ENCODE measurements at places on chromosomes 2 and 18. TPM values are rescaled to one million over a fixed set of nuclear protein-coding genes. Genes with fewer than 3 reads are reported as not detected.

Gene SULT1C4
- not detected for total RNA-seq

Gene FAM98A
- 68.5 TPM for total RNA-seq

Gene ANKRD44
- total RNA-seq: 2.0 TPM

Gene SH3RF3
- total RNA-seq: 0.40 TPM

Gene CEBPZOS
- 41.5 TPM for total RNA-seq

Gene TNFAIP6
- total RNA-seq: 3.0 TPM

Gene MDH1B
- 1.7 TPM for total RNA-seq

Gene ITM2C
- total RNA-seq: 76.6 TPM

Gene ACVR1C
- total RNA-seq: not detected

Gene HOXD12
- not detected for total RNA-seq

Gene TRAF3IP1
- total RNA-seq: 11.1 TPM

Gene TEKT4
- total RNA-seq: not detected

Gene SP140
- total RNA-seq: 0.24 TPM

Gene DNAJC5G
- total RNA-seq: not detected

Gene AGXT
- total RNA-seq: not detected

Gene CREG2
- total RNA-seq: 10.0 TPM

Gene ACVR1
- total RNA-seq: 35.3 TPM

Gene TXNL4A
- 146 TPM for total RNA-seq

Gene IL1R1
- total RNA-seq: 34.5 TPM

Gene SEPTIN10
- total RNA-seq: 73.0 TPM

Gene CDH2
- total RNA-seq: 48.7 TPM

Gene CROCC2
- not detected for total RNA-seq

Gene MC4R
- not detected for total RNA-seq

Gene GULP1
- 52.8 TPM for total RNA-seq

Gene GAL3ST2
- total RNA-seq: not detected
